H9 (cell line): ENCODE measurements at places on chromosomes 11 and 22. TPM values are rescaled to one million over a fixed set of nuclear protein-coding genes. Genes with fewer than 3 reads are reported as not detected.
A peak's percentile ranks its signal among the peaks of the same experiment; 100 is the strongest.

The C11orf42 gene
- total RNA-seq, result not detected in 2 replicates

The OR6T1 gene
- total RNA-seq, result not detected in 2 replicates

The DKK3 gene
- 16.2 and 17.1 TPM in 2 replicates for total RNA-seq

The KCNE3 gene
- 4.9 and 5.6 TPM in 2 replicates for total RNA-seq

The SEPTIN3 gene
- total RNA-seq, result 32.4 and 33.3 TPM in 2 replicates

The P2RY2 gene
- total RNA-seq, result 0.26 and 0.35 TPM in 2 replicates

The CTSF gene
- total RNA-seq, result 0.48 and 0.98 TPM in 2 replicates

The GCAT gene
- 26.9 and 28.8 TPM in 2 replicates for total RNA-seq

DNA sequence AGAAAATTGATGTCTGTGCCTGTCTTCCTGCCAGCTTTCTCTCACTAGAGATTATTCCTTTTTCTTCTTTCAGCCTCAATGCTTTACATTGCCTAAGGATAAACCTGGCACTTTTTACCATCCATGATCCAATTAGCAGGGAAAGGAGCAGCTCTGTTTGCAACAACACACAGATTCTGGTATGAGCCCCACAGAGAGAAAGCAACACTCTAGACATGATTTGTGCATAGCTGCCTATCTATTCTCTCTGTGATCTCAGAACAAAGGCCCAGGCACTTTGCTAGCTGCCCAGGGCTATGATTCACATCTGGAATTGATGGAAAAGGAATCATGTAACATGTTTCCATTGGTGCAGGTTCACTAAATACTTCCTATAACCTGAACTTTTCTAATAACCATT is 685.0 kb downstream of the ETS1 start:
- DNase-seq, result no peak

GRCh38 chr11:35144136-35144741 is 5.3 kb downstream of the CD44 start:
- no peak for DNase-seq

- DNase-seq, result no peak
Measured at GRCh38 chr11:70669871-70670675, 271.7 kb downstream of the CTTN start.

GRCh38 chr11:133949129-133949528 is 7.6 kb downstream of the IGSF9B start:
- no peak for DNase-seq

DNA sequence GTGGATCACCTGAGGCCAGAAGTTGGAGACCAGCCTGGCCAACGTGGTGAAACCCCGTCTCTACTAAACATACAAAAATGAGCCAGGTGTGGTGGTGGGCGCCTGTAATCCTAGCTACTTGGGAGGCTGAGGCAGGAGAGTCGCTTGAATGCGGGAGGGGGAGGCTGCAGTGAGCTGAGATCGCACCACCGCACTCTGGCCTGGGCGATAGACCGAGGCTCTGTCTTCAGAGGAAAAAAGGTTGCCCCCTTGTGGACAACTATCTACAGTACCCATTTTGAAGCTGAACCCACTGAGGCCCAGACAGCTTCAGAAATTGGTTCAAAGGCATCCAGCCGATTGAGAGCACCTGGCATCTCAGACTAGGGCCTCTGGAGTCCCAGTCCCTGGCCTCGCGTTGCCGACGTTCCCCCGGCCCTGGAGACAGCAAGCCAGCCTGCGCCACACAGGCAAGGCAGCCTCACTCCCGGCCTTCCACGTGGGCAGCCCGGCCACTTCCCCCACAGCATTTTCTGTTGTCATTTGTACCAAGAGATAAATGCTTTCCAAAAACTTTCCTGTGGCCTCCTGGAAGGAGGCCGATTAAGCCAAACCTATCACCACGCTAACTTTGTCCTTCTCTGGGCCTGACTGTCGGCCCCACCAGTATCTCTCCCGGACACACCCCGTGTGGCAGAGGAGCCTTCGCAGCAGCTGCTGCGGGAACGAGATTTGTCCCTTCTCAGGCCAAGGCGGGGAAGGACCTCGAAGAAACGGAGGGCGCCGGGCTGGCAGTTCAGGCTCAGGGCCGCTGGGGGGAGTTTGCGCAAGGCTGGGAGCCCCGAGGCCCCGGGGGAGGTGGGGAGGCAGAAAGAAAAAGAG is 82.8 kb downstream of the FLI1 start:
- peak; percentile 81 for DNase-seq

- DNase-seq, result no peak
Measured at GRCh38 chr22:40533712-40534378, 102.7 kb downstream of the MRTFA start.

DNA sequence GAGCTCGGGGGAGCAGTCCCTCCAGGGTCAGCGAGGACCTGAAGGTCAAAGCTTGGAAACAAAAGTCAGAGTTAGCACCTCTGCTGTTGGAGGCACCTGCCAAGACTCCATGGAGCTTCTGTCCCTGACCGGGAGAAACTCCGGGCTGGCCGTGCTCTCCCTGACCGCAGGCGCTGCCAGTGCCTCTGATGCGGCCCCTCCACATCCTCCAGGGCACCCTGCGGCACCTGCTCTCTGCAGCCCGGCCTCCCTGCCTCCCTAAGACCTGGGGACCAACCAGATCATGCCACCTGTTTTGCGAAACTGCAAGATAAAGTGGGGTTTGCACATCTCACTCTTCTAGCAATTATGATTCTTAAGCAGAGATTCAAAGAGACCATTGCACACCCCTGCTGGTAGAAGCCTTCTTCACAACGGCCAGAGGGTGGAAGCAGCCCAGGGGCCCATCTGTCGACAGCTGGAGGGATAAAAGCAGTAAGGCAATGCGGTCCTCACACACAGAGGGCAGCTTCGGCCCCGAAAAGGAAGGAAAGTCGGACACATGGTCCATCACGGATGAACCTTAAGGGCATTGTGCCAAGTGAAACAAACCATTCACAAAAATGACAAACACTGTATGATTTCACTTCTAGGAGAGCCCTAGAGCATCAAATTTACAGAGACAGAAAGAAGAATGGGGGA is 477.1 kb downstream of the BRD1 start:
- peak; percentile 14 for DNase-seq

DNA sequence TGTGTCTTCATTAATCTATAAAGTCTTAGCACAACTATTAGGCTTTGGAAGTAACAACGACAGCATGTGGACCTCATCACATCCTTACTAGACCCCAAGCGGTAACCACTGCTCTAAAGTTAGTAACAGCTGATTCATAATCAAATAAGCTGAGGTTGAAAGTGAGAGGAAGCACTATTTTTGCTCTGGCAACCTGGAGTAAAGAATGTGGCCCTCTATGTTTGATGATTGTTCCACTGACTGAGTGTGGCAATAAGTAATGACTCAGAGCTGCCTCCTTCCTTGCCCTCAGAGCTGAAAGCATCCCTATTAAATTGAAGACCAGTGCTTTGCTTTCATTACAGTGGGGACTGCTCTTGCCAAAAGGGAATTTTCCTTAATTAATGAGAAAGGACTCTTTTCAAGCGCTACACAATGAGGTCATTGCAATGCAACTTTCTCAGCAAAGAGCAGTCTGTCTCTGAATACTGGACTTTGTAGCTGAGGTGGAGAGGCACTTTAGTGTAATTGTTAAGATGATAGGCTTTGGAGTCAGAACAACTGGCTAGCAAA is 906.1 kb upstream of the RAG2 start:
- DNase-seq, result no peak

DNA sequence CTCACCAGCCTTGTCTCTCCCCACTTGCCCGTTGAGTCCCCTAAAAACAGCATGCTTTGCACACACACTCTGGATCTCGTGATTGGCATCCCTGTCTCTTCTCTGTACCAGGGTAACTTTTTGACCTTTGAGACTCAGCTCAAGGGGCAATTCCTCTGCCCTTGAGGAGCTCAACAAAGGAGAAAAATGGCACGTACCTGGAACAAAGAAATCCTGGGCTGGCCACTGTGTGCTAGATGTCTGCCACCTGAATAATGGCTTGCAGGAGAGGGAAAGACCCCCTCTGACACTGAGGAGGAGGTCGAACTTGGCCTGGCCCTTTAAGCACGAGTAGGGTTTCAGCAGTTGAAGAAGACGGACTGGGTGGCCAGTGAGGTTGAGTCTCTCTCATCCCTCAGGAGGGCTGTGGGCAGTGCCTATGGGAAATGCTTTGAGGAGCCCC is 5.8 kb downstream of the UBE2L3 start:
- no peak for DNase-seq

- DNase-seq, result no peak
Measured at GRCh38 chr11:123203934-123204333, 8.9 kb upstream of the CLMP start.

- DNase-seq, result no peak
Measured at GRCh38 chr11:31996159-31996881, 94.6 kb upstream of the RCN1 start.

DNA sequence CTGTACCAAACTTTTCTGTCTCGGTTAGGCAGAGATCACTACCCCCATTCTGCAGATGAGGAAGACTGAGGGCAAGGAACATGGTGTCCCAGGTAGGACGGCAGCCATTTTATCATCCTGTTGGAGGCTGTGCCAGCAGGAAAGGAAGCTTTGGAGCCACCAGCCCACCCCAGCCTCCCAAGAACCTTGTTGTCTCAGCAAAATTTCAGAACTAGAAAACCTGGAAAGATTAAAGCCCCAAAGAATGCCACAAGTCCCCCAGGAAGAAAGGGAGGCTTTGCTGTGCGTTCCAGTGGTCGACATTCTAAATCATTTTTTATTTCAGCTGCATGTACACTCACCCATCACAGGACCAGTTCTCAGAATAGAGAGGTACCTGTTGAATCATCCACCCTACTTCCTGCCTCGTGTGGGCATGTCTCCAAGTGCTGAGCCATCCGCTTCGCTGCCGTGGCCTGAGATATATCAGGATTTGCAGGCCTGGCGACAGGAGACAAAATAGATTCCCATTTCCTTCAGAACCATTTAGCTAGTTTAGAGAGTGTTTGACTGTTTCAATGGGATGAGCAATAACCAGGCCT is 13.0 kb upstream of the EIF3D start:
- no peak for DNase-seq

GRCh38 chr22:37396488-37397084 is 30.7 kb downstream of the ELFN2 start:
- no peak for DNase-seq

DNA sequence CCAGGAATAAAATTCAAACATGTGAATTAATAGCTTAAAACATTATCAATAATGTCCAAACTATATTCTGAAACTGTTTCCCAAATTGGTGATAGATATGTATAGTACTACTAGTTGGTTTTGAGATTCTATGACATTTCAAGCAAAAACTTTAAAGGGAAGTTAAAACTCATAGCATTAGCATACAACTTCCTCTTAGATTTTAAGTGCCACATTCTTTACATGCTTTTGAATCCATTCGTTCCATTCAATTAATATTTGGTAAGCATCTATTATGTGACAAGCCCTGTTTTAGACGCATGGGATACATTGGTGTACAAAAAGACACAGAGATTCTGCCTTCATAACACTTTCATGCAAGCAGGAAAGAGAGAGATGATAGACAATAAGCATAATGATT is 8.9 kb downstream of the PATL1 start:
- no peak for DNase-seq

DNA sequence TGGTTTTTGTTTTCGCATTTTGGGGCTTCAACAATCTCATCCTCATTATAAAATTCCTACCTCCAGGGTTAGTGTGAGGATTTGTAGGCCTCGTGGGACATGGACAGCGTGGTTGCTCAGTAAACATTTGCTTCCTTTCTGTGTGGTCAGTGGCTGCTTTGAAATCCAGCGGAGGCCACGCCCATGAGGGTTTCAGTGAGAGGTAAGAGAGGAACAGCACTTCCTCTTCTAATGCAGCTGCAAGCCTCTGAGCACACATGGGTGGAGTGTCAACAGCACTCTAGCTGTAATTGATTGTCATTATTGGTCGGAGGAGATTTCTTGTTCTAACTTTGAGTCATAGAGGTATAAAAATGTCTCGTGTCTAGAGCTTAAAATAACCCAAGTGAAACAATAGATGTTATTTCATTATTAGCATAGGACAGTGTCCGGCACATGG is 6.0 kb upstream of the ARHGAP42 start:
- DNase-seq, result peak; percentile 67

GRCh38 chr11:67053896-67054329 is 2.7 kb upstream of the RHOD start:
- peak; percentile 74 for DNase-seq

DNA sequence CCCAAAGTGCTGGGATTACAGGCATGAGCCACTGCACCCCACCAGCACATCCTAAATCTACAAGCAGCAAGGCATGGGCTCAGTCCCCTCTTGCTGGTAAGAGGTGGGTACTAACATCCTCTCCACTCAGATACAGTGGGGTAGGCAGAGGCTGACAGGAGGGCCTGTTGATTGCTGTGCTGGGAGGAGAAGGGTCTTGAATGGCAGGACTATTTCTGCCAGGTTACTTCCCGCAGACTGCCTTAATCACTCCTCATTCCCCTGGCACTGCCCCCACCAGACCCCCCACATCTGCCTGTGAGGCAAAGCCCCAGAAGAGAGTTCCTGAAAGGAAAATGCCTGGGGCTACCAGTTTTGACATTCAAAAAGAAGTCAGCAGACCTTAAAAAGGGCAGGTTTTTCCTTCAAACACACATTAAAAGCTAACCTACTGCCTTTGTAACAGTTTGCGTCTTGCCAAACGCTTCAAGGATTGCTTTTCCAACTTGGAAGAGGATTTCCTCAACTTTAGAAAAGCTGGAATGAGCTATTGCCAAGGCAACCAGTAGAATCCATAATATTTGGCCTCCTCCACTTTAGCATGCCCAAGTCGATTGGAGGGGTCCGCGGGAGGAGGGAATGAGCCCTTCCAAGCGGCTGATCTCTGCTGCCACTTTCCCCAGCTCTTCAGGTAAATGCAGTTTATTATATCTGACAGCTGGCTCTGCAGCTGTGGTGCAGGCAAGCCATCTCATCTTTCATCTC is 62.0 kb downstream of the FDX1 start:
- no peak for DNase-seq

- DNase-seq, result no peak
Measured at GRCh38 chr11:19880088-19880345, 167.4 kb downstream of the NAV2 start.

- peak; percentile 77 for DNase-seq
Measured at GRCh38 chr11:16924826-16925560, 89.2 kb downstream of the PLEKHA7 start.

- no peak for DNase-seq
Measured at GRCh38 chr22:46659059-46659790, 39.0 kb downstream of the GRAMD4 start.

- peak; percentile 77 for DNase-seq
Measured at GRCh38 chr11:114399490-114400215, 658 bp downstream of the C11orf71 start.

DNA sequence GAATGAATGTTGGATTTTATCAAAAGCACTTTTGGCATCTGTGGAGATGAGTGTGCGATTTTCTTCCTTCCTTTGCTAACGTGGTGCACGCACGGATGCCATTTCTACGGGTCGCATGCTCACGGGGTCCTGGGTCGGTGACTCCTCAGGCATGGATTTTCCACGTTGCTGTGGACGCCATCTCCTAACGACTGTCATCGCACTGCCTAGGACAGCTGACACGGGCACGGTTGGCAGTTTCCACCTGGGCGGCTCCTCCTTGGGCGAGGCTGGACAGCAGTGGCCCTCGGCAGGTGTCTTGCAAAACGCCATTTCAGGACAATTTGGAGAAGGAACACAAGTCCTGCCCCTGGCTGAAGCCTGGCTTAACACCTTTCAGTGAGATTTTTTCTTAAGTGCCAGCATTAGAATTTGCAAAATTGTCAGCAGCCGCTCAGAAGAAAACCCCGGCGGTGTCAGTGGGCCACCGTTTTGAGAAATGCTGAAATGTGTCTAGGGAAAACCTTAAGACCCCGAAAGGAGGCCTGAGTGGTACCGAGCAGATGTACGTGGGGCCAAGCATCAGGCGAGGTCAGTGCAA is 34.7 kb upstream of the TOLLIP start:
- DNase-seq, result no peak

GRCh38 chr22:50684986-50685385 is 12.4 kb downstream of the SHANK3 start:
- DNase-seq, result no peak
